ENCODE measurements at places on chromosomes 12 and 14. TPM values are rescaled to one million over a fixed set of nuclear protein-coding genes. Genes with fewer than 3 reads are reported as not detected.

GPR65 gene
- total RNA-seq: 0.94 TPM

A2ML1 gene
- 3.4 TPM for total RNA-seq

ENDOU gene
- 0.50 TPM for total RNA-seq

LBHD2 gene
- total RNA-seq: not detected

IL23A gene
- not detected for total RNA-seq

RDH5 gene
- total RNA-seq: 7.7 TPM

GRIP1 gene
- 32.2 TPM for total RNA-seq

KERA gene
- 2.4 TPM for total RNA-seq

C12orf43 gene
- total RNA-seq: 20.1 TPM

ERH gene
- total RNA-seq: 145 TPM

FSCB gene
- 0.10 TPM for total RNA-seq

NKX2-1 gene
- not detected for total RNA-seq

LGMN gene
- total RNA-seq: 89.6 TPM

MGP gene
- total RNA-seq: 326 TPM

FLVCR2 gene
- 14.0 TPM for total RNA-seq

TRHDE gene
- 9.6 TPM for total RNA-seq

ERBB3 gene
- 73.9 TPM for total RNA-seq

CEBPE gene
- total RNA-seq: 1.5 TPM

NGDN gene
- total RNA-seq: 47.4 TPM

MAP1LC3B2 gene
- 3.8 TPM for total RNA-seq

LIN52 gene
- total RNA-seq: 16.1 TPM

MGST1 gene
- 20.3 TPM for total RNA-seq

COCH gene
- 22.4 TPM for total RNA-seq

KRT72 gene
- 0.10 TPM for total RNA-seq

GNB3 gene
- total RNA-seq: 5.1 TPM

CD9 gene
- total RNA-seq: 139 TPM

SLIRP gene
- total RNA-seq: 188 TPM

LRRC43 gene
- total RNA-seq: 4.6 TPM

TC2N gene
- 10.7 TPM for total RNA-seq

GYS2 gene
- not detected for total RNA-seq
